ENCODE measurements at places on chromosomes 16 and 17. TPM values are rescaled to one million over a fixed set of nuclear protein-coding genes. Genes with fewer than 3 reads are reported as not detected.
A peak's percentile ranks its signal among the peaks of the same experiment; 100 is the strongest.

NPIPA2 gene
- total RNA-seq = 4.9 TPM

C16orf92 gene
- not detected for total RNA-seq

PLCG2 gene
- total RNA-seq = 19.5 TPM

TBC1D3E gene
- total RNA-seq = not detected

DRC3 gene
- total RNA-seq = 1.4 TPM

KRTAP4-6 gene
- total RNA-seq = not detected

- DNase-seq = peak; percentile 91
These were observed 19.3 kb upstream of the ADGRG3 start for GRCh38 chr16:57648581-57649442.

DNA sequence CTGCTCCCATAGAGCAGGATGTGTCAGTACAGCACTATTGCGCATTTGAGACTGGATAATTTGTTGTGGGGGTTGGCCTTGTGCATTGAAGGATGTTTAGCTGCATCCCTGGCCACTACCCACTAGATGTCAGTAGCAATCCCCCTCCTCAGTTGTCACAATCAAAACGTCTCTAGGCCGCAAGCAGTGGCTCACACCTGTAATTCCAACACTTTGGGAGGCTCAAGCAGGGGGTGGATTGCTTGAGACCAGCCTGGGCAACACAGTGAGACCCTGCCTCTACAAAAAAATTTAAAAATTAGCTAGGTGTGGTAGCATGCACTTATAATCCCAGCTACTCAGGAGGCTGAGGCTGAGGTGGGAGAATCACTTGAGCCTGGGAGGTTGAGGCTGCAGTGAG, 48.4 kb downstream of the CENPV start:
- no peak for DNase-seq

DNA sequence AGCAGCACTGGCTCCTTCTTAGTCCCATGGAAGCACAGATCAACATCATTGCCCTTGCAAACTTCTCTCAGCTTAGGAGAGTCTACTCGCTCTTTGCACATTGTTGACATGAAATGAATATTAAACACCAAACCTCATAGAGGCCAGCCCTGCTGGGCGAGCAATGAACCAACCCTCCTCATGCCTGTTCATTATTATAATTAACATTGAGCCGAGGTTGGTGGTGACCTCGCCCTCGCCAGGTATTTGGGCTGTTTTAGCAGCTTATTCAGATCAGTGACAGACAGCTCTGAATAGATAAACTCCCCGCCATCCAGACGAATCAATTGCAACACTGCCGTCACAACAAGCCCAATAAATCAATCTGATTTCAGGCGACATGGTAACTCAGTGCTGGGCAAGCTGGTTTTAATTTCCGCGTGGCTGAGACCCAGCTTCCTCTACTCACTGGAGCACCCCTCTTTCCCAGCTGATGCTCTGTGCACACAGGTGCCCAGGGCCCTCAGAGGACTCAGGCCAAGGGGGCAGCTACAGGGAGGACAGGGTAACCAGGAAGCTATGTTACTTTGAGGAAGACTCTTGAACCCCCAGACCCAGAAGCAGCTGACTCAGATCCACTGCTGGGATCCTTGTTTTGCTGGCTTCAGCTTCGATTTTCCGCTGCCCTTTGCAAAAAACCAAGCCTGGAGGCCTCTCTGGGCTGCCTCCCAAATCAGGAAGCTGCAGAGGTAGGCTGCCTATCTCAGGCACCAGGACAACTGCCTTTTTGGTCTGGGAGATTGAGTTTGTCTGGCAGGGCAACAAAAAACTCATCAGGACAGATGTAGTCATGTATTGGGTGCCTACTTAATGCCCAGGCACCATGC, 10.7 kb upstream of the SEZ6 start:
- DNase-seq = no peak

DNA sequence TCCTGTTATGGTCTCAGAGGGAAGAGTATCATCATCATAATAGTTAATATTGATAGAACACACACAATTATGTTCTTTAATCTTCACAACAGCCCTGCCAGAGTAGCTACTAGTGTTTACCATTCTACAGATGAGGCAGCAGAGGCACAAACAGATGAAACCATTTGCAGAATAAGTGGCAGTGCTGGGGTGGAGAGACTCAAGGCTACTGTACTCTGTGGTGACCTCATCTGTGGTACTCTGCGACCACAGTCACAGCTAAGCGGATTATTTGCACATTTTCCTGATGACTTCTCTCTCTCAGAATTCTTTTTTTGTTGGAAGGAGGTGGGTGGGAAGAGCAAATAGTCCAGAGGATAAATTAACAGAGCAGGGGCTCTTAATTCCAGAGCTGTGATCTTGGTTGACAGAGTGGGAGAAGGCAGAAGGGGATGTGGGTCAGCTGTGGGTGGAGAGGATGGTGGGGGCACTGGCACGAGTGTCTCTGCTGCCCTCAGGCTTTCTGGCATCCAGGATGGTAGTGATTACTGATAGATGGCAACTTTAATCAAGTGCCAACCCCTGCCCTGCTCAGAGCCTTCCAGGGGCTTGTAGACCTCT, 41.8 kb downstream of the MRM1 start:
- DNase-seq = no peak

DNA sequence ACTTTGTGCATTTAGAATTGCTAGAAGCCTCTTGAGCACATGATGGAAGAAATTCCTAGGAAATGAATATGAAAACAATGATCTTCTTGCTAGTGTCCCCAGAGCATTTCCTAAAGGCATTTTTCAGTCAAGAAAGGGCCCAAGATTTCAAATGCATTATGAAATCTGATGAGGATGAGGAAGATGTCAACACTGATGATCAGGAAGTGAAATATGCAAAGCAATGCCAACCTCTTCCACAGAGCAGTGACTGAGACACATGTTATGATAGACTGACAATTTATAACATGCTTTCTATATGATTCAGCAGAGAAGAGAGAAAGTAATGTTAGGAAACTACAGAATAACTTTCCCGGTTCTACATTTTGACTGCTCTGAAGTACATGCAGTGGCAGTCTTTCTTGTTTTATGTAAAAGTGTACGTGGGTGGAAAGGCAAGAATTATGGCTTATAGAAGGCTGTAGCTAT, 859.1 kb upstream of the GOT2 start:
- DNase-seq = no peak

- DNase-seq = no peak
These were observed 33.9 kb upstream of the MLKL start for GRCh38 chr16:74734361-74735161.

GRCh38 chr16:72999541-73000019, 48.3 kb downstream of the ZFHX3 start:
- DNase-seq = no peak

DNA sequence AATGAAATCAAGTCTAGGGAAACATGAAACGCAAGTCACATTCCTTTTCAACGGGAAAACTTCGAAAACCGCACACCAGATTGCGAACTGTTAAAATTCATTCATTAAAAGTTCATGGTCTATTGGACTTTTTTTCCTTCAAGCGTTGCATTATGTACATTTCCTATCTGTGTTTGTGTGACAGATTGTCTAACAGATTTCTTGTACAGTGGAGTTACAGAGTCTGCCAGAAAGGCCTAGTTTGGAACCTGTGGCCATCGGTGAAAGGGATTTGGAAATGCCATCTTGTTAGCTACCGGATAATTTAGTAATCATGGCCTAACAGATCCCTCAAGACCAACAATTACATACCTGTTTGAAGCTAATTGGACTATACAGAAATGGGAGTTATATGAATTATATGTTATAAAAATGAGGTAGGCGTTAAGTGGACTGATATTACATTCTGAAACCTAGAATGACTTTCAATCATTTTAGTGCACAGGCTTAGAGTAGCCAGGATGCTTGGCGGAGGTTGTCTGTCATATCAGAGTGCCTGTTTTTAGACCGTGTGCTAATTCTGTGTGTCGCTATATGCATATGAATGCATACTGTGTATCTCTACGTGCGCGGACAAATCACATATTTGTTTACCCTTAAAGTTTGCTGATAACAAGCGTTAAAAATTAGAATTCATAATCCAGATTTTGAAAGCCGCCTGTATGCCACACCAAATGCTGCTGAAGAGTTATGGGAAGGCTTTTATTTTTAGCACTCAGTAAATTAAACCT, 885.4 kb upstream of the RBFOX1 start:
- no peak for DNase-seq

DNA sequence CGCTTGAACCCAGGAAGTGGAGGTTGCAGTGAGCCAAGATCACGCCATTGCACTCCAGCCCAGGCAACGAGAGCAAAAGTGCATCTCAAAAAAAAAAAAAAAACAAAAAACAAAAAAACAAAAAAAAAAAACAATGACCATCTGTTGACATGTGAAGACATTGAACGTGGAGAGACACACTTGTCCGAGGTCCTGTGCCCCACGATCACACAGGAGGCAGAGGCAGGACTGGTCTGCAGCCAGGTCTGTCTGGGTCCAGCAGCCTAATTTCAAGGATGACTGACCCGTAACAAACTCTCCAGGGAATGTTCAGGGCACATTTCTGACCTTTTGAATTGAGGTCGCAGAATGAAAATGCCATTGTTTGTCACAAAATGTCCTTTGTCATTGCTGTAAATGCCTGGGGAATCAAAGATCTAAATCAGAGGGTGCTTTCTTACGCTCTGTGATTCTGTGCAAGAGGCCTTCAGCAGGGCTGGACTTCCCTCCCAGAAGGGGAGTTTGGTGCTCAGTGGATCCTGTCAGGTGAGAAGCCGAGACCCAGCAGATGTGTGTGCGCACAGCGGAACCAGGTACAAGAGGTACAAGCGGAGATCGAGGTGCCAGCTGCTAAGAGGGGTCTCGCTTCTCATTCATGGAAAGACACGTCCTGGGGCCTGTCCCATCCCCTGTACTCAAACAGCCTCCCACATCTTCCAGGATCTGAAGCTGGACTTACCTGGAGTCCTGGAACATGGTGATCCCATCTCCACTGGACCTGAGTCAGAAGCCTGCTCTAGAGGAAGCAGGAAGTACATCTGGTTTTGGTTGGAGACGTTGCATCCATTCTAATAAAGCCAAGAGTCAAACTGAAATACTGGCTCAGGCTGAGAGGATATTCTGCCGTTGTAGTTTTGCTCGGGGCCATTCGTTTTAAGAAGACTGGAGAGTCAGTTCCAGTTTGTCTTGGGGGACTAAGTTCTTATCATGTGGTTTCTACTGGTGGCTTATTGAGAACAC, 95.8 kb downstream of the IRF8 start:
- DNase-seq = no peak

- DNase-seq = no peak
These were observed 89.9 kb upstream of the ELAC2 start for GRCh38 chr17:13107676-13108235.

DNA sequence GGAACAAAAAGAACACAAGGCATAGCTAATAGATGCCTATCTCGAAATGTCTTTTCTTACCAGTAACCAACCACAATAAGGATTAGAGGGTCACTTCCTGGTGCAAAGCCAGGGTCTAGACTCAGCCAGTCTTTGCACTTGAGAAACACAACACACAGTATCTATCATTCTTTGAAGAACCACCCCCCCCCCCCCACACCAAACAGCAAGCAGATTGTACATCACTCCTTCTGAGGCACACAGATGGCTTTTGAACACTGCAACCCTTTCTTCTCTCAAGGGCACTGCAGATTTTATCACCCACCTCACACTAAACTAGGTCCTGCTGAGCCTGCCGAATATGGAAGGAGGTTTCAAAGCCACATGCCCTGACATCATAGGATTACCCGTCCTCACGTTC, 145.6 kb downstream of the AATF start:
- DNase-seq = no peak

GRCh38 chr17:43714465-43715149, 44.0 kb downstream of the SOST start:
- no peak for DNase-seq

DNA sequence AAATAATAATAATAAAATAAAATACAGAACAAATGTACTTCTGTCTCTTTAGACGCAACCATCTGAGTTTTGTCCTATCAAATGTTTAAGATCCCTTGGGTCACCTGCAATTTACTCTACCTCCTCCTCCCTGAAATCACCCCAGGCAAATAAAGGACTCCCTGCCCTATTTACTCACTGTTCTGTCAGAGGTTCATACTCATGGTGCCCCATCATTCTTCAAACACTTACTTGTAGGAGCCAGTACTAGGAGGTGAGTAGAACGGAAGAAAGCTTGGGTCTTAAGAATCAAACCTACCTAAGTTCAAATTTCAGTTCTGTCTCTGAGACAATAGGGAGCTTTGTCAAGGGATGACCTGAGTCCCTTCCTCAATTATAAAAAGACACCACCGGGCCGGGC, 3.8 kb downstream of the TBC1D10B start:
- DNase-seq = no peak

DNA sequence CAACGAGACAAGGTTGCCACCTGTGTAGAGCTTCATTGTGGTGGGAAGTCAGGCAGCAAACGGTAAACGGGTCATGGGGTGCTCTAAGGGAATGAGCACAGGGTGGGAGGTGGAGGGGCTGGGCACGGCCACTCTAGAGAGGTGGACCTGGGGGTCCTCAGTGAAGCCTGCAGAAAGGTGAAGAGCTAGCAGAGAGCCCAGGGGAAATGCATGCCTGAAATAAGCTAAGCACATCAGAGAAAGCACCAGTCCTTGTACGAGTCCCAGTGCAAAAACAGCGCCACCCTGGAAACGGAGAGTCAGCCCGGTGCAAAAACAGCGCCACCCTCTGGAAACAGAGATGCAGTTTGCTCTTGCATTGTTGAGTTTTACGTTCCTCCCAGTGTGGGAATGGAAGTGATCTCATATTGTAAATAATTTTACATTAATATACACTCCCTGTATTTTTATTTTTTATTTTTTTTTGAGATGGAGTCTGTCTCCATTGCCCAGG, 65.0 kb downstream of the TBC1D16 start:
- peak; percentile 57 for DNase-seq

GRCh38 chr17:16418685-16419068, 3.3 kb downstream of the TRPV2 start:
- DNase-seq = no peak

DNA sequence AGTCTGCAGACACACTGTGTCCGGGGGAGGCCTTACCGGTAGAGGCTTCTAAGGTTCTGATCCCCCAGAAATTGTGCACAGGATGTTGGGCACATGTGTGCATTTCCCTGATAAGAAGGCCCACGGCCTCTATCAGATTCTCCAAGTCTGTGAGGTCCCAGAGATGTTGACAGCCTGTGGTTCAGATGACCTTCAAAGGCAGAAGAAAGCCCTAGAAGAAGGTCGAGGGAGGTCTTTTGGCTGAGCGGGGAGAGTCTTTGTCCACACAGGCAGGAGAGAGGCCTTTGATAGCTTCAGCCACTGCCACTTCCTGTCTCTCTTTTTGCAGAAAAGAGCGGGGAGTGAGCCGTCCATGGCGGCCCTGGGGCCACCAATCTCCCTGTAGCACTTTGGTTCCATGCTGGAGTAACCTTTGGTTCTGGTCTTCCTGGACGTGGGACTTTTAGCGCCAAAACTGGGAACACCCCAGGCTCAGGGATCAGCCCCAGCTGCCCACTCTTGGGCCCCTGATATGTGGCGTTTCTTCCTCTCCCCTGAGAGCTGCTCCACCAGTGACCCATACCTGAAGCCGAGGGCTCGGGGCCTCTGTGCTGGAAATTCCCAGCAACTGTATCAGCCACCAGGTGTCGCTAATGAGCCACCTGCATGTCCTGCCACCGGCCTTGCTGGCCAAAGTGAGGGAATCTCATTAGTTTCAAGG, 28.1 kb upstream of the LGALS9 start:
- peak; percentile 74 for DNase-seq

DNA sequence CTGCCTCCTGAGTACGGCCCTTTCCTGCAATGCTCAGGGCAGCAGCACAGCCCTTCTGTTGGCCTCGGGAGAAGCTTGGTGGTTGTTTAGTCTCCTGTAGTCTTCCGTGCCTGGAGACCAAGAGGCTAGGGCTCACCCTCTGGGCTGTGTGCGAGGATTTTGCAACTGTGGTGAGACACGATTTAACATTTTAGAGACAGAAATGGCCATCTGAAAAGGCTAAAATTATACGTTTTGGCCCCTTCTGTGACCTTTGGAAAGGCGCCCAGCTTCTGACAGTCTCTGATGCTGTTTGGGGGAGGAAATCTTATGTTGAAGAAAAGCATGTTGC, 33.1 kb downstream of the FOXL1 start:
- DNase-seq = no peak
